Renal cortical epithelial cell (primary cell): ENCODE measurements at places on chromosomes 12 and 14.
A peak's percentile ranks its signal among the peaks of the same experiment; 100 is the strongest.

GRCh38 chr12:58384196-58384595 lies 442.8 kb downstream of the ATP23 start:
- DNase-seq, result no peak

GRCh38 chr12:93868771-93869170 lies 191.6 kb downstream of the CRADD start:
- no peak for DNase-seq

DNA sequence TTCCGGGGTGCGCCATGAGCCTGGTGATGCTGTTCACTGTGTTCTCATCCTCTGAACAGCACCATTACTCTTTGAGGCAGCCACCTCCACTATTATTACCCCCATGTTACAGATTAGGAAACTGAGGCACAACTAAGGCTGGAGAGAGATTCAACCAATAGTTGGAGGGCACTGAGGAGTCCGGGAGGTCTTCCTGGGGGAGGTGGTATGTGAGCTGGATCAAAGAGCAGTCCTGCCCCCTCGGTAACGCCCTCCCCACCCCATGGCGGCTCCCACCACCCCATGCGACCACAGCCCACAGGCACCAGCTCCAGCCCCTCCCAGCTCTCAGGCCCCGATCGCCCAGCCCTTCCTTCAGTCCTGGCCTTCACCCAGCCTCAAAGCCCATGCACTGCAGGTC lies 43.5 kb downstream of the SCARB1 start:
- no peak for DNase-seq

GRCh38 chr14:76810953-76811400 lies 1.7 kb downstream of the ANGEL1 start:
- peak; percentile 39 for DNase-seq

GRCh38 chr12:106019144-106019543 lies 119.6 kb downstream of the NUAK1 start:
- no peak for DNase-seq

- no peak for DNase-seq
Observed at GRCh38 chr14:45222485-45223262, 30.3 kb downstream of the MIS18BP1 start.

DNA sequence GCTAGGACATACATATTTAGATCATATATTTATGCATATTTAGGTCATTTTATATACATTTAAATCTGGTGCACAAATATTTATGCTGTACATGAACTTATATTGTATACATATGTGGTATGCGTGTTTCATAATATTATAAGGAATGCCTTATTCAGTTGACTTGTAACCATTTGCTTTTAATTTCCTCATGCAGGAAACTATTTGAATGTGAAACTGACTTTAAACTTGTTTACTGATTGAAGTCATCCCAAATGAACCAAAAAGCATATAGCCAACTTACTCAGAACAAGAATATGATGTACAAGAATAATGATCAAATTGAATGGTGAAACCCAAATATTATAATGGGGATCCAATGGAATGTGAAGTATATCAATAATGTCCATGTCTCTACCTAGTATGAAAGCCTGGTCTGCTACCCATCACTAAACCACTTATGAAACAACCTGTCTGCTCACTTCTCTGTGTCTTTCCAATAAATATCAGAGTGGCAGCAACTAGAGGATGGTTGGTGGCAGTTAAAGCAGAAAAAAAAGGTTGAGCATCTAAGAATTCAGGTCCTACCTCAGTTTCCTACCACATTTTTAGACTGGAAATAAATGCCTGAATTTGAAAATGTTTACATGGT lies 38.3 kb downstream of the RPS6KA5 start:
- no peak for DNase-seq

DNA sequence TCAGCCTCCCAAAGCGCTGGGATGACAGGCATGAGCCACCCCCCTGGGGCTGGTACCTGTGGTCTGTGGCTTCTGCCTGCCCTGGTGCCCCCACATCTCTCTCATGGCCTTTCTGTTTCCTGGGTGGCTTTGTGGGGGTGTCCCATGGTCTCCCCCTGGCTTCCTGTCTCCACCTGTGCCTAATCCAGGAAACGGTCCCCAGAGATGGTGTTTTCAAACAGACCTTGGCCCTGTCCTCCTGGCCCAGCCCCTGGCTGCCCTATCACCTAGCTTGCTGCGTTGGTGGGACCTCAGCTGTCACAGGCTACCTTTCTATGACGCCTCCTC lies 18.1 kb downstream of the MEG3 start:
- no peak for DNase-seq

- no peak for DNase-seq
Observed at GRCh38 chr14:74442757-74443156, 16.7 kb upstream of the SYNDIG1L start.

DNA sequence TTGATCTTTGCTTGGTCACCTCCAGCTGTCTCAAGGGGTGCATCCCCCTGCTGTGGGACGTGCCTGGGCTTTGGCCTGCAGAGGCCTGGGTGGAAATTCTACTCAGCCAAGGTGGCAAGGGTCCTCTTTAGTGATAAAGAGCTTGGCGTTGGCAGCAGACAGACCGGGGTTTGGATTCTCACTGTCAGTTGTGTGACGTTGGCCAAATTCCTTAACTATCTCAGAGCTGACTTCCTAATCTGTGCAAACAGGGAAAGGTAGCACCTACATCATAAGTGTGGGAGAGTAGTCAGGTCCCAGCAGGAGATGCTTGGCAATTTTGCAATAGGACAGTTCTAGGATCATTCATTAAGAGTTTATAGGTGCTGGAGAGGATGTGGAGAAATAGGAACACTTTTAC lies 154.3 kb upstream of the GSC start:
- no peak for DNase-seq

DNA sequence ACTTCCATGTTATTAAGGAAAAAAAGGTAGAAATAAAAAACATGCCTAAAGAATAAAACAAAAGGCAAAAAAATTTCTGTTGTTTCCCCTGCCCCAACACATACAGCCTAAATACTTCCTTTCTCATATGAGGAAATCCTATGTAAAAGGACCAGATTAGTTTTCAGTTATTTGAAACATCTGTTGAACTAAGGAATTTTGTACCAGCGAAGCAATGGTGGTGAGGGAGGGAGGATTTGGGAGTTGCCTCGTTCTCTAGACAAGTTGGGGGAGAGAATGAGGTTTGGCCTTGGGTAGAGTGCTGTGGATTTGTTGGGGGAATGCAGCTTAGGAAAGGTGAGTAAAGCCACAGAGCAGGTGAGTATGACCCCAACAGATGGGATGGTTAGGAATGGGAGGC lies 141.5 kb upstream of the RFLNA start:
- no peak for DNase-seq

DNA sequence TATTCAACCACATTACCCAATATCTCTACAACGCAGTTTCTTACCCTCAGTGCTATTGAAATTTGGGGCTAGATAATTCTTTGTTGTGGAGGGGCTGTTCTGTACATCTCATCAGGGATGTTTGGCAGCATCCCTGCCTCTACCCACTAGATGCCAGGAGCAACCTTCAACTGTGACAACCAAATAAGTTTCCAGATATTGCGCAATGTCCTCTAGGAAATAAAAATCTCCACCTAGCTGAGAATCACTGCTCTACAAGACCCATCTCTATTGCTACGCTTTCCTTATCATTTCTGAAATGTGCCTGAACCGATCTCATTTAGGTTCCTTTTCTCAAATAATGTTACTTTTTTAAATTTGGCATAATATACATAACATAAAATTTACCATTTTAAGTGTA lies 155.2 kb upstream of the G2E3 start:
- no peak for DNase-seq

GRCh38 chr14:65462411-65462810 lies 49.9 kb downstream of the FUT8 start:
- DNase-seq, result peak; percentile 69

GRCh38 chr14:75614179-75614578 lies 35.8 kb downstream of the FLVCR2 start:
- no peak for DNase-seq

DNA sequence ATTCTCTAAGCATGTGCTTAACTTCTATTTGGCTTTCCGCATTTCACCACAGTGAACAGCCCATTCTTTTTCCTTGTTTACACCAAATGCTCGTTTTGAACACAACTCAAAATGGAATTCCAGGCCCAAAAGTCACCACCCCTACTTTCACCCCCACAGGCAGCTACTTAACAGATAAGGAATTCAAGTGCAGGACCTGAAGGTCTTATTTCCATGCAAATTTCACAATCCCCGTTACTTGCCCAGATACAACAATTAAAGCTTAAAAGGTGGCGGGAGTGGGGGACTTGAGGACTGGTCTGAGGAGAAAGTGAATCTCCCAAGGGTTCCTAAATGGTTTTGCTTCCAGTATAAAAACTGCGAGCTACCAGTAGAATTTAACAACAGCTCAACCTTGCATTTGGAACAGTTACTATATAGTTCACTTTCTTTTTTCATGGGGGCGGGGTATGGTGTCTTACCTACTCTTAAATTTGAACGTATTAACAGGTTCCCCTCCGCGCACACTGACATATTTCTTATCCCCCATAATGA lies 3.7 kb downstream of the USP44 start:
- DNase-seq, result peak; percentile 36

DNA sequence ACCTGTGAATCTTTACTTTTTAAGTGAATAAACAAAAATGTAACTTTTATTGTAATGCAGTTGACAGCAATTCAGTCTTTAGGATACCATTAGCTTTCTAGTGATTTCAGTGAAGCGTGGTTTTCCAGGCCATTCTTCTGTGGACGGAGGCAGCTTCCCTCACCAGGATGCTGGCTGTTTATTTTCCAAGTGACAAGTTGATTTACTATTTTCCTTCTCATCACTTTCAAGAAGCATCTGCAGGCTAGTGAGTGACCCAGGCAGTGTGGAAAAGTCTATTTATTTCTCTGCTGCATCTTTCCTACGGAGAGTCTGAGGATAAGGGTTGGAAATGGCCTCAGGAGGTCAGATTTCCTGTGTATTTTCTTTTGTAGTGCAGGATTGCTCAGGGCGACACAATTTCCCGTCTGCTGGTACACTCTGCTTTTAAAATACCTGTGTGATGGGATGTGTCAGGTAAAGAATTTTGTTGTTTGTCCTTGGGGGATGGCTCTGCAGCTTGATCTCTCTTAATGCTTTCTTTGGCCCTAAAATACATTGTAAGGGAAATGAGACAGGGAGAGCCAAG lies 467.8 kb downstream of the NRXN3 start:
- DNase-seq, result no peak

DNA sequence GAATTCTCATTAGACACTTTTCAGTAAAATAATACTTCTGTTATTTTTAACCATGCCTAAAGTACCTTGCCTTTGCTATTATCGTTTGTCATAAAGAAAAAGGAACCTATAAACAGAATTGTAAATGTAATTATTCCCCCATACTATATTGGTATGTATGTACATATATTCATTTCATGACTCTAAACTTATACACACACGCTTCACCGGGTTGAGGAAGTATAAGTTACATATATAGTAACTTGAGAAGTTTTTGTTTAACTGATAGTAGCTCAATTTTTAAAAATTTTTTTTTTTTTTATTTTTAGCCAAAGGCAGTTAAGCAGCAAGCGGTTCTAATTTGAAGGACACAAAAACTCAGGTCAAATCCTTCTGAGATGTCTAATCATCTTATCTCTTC lies 107.6 kb downstream of the PLEKHG7 start:
- no peak for DNase-seq

- DNase-seq, result no peak
Observed at GRCh38 chr12:57929092-57929830, 12.1 kb upstream of the ATP23 start.

GRCh38 chr12:57090924-57091637 lies 2.2 kb downstream of the NAB2 start:
- no peak for DNase-seq

DNA sequence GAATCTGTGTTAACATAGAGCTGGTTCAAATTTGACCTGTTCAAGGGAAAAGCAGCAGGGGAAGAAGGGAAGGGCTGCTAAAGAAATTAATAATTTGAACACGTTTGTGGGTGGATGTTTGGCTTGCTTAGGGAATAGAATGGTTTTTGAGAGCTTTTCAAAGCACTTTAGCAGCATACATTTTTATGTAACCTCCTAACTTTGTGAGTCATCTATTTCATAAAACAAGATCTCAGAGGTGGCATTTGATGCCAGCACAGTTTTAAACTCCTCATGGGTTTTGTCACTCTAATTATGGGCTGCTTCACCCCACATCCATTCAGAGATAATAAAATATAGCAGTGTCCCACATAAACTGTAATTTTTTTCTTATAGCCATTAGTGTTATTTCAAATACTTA lies 143.8 kb downstream of the ACSS3 start:
- no peak for DNase-seq

DNA sequence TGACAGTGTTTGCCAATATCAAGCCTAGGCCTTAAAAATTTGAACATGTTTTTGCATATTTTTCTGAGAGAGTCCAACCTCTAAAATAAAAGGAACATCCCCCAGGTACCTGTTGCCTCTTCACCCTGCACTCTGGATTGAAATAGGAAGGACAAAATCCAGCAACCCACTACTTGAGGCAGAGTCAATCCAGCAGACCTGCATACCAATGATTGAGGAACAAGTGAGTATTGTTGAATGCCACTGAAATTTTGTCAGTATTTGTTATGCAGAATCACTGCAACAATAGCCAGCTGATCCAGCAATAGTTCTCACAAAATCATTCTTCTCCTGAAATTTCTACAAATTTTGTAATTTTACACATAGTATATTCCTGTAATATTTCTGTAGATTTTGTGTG lies 460.6 kb upstream of the FOXG1 start:
- DNase-seq, result no peak

DNA sequence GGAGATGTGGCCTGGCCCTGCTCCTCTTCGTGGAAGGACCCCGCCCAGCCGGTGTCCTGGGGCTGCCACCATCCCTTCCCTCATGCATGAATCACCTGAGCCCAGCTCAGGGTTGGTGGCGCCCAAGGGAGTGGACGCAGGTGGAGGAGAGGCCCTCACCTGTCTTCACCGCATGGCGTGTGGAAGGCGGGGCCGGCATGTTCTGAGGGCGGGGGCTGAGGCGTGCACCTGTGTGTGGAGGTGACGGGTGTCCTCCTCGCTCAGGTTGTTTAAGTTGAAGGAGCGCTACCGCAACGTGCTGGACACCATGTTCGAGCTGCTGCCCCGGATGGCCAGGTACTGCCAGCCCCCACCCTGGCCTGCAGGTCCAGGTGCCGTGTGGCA lies 47.0 kb downstream of the SLC8B1 start:
- DNase-seq, result no peak

GRCh38 chr12:90245391-90245790 lies 536.8 kb upstream of the ATP2B1 start:
- DNase-seq, result no peak
